Caco-2 (cell line): ENCODE measurements at places on chromosomes 7 and 10. TPM values are rescaled to one million over a fixed set of nuclear protein-coding genes. Genes with fewer than 3 reads are reported as not detected.

Gene APBB1IP
- total RNA-seq: 0.14 and 0.16 TPM in 2 replicates

GRCh38 chr10:62108759-62109586 is 159.7 kb downstream of the RTKN2 start:
- no peak for DNase-seq

Gene ADAP1
- 65.6 and 77.6 TPM in 2 replicates for total RNA-seq

- no peak for DNase-seq
Observed at GRCh38 chr10:8404721-8405120, 350.2 kb downstream of the GATA3 start.

DNA sequence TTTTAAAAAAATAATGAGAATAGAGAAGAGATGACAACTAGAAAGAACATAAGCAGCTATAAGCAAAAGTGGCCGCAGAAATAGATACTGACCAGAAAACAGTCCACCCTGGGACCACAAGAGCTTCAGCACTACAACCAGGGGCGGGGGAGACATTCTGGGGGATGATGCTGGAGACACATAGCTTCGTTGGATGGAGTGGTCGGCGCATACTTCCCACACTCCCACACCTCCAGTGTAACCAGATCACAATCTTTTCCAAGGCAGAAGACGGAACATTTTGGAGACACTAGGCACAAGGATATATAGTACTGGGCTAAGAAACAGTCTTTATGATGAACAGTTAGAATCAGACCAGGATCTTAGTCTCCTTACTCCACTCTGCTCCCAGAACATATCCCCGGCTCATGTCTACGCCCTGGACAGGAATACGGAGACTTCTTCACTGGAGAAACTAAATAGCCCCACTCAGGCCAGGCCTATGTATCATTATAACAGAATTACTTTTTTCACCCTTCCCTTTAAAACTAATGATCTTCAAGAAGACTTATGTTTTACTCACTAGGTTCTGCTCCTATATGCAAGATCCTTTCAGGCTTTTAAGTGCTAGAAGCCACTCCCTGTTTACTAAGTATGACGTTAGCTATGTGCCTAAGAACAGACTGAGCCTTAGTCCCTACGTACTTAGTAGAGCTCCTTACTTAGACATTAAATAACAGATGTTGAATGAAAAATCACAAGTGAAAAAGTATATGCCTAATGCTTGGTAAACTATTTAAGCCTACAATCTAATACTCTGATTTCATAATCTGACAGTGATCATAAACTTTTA is 169.6 kb downstream of the SRPK2 start:
- DNase-seq: no peak

DNA sequence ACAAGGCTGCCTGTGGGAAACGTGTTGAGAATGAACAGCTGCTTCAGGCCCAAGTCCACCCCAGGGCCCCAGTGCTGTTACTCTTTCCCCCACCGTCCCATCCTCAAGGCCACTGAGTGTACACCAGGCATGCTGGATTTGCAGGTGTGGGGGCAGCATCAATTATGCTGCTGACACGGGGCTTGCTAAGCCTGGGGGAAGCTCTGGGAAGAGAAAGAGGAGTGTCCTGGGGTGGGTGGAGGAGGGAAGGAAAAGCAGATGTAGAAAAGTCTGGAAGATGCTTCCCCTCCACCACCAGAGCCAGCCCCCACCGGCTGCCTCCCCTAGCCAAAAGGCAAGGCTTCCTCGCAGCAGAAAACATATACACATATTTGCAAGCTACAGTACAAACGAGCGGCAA is 153.9 kb downstream of the CDH23 start:
- no peak for DNase-seq

DNA sequence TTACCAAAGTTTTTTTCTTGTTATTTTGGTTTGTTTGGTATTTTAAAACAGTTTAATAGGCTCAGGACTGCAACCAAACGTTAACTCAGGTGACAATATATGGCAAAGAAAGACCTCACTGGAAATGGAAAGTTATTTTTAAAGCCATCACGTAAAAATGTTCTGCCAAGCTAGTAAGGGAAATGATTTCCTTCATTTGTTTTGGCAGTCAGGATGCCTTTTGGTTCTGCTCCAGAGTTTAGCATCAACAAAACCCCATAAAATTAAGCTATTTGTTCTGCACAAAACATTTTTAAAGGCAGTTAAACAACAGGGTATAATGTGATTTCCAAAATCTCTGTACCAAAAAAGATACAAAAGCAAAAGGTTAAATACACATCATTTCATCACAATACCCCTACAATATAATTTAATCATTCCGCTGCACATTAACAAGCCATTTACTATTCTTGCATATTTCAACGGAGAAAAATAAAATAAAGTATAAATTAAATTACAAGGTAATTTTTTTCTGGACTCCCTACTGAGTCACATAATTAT is 172.4 kb downstream of the SEMA3E start:
- DNase-seq: no peak

Gene NEURL1
- 0.84 and 0.91 TPM in 2 replicates for total RNA-seq

GRCh38 chr10:99276848-99277486 is 41.3 kb upstream of the HPSE2 start:
- DNase-seq: no peak

Gene HOGA1
- 0.50 and 0.67 TPM in 2 replicates for total RNA-seq

Gene LLCFC1
- total RNA-seq: not detected in 2 replicates

- DNase-seq: no peak
Observed at GRCh38 chr7:88628363-88629085, 131.0 kb upstream of the ZNF804B start.

DNA sequence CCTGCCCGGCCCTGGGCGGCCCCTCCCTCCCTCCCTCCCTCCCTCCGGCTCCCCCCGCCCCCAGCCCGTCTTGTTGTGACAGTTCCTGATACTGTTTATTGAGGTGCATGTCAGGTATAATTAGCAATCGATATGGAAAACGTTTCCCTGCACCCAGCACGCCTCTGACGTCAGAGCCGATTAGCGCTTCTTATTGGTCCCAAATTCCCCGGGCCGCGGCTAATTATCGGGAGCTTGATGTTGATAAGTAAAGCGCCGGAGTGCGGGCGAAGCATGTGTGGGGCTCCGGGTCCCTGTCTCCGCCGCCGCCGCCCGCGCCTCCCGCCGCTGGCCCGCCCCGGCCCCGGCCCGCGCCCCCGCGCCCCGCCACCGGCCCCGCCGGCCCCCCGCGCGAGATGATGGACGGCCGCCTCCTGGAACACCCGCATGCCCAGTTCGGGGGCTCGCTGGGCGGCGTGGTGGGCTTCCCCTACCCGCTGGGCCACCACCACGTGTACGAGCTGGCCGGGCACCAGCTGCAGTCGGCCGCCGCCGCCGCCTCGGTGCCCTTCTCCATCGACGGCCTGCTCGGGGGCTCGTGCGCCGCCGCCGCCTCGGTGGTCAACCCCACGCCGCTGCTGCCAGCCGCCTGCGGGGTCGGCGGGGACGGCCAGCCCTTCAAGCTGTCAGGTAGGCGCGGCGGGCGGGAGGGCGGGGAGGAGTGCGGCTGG is at the start of gene UNCX:
Gene UNCX (plus strand): TSS at position 250 of the 710 bp plus-strand sequence. CDS start 146 bp downstream, at position 396.
- no peak for DNase-seq

Gene ITIH5
- total RNA-seq: 0.18 and 0.51 TPM in 2 replicates

Gene OR6B1
- total RNA-seq: not detected in 2 replicates

Gene GHRHR
- total RNA-seq: not detected in 2 replicates

GRCh38 chr10:50415292-50415691 is 164.0 kb upstream of the ASAH2 start:
- DNase-seq: no peak

DNA sequence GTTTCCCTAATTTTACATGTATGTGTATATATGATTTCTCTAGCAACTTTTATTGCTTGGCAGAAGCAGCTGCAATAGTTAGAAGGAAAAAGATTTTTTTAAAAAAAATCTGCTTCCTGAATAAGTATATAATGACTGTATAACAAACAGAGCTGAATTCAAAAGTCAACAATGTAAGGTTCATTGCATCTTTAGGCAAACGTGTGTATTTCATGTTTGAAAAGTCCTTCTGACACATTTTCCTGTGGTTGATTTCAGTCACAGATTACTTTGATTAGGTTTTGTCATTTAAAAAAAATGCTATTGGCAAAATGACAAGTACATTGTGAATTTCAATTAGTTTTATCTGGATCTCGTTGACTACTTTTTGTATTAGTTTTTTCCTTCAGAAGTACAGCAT is 231.0 kb downstream of the CSTF2T start:
- no peak for DNase-seq

DNA sequence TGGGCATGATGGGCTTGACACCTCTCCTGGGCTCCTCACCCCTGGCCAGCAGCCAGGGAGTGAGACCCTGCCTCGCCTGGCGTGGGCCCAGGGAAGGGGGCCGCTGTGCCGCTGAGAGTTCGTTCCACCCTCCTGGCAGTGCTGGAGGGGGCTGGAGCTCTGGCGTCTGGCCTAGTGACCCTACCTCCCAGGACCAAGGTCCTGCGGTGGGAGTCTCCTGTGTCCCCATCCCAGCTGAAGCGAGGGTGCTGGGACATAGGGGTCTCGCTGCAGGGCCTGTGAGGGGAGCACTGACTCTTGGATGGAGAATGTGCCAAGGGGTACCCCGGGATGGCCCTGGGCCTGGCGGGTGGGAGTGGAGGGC is 1.2 kb downstream of the GTF2IRD1 start:
- DNase-seq: no peak

DNA sequence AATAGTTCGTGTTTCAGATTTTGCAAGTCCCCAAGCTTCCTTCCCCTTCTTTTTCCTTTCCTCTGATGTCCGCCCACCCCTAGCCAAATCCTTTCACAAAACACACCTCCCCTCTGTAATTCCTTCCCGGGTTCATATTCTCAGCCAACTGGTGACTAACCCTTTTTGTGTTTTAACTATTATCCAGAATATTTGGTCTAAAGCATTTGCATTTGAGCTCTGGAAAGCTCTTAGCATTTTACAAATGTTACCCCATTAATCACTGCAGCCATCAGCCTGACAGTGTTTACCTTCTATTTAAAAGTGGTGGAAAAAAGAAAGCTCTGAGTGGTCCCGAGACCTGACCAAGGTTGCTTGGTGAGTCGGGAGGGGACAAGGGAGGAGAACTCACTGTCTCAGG is 139.0 kb downstream of the CREB5 start:
- DNase-seq: no peak

- no peak for DNase-seq
Observed at GRCh38 chr7:139597028-139597427, 73.5 kb downstream of the CLEC2L start.

DNA sequence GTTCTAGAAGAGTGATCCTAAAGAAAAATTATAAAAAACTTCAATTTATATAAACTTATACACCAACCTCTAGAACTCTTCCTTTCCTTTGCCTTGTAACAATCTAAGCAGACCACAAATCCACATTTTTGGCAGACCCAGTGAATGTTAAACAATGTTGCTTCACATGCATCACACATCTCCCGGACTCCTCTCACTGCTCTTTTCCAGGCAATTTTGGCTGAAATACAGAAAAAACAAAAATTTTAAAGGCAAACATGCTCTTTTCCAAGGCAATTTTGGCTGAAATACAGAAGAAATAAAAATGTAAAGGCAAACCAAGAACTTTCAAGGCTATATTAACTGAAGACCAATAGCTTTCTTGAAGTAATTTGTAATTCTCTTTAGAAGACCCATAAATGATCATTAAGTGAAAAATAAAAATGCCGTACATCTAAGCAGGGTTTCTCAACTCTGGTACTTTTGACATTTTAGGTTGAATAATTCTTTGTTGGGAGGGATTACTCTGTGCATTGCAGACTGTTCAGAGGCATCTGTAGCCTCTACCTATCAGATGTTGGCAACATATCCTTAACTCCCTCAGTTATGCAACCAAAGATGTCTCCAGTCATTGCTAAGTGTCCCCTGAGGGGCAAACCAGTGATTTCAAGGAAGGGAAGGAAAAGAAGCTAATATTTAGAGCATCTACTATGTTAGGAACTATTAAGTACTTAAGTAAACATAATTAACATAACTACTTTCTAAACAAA is 64.4 kb downstream of the NRBF2 start:
- DNase-seq: no peak

GRCh38 chr10:121325490-121326231 is 272.6 kb downstream of the FGFR2 start:
- DNase-seq: no peak

DNA sequence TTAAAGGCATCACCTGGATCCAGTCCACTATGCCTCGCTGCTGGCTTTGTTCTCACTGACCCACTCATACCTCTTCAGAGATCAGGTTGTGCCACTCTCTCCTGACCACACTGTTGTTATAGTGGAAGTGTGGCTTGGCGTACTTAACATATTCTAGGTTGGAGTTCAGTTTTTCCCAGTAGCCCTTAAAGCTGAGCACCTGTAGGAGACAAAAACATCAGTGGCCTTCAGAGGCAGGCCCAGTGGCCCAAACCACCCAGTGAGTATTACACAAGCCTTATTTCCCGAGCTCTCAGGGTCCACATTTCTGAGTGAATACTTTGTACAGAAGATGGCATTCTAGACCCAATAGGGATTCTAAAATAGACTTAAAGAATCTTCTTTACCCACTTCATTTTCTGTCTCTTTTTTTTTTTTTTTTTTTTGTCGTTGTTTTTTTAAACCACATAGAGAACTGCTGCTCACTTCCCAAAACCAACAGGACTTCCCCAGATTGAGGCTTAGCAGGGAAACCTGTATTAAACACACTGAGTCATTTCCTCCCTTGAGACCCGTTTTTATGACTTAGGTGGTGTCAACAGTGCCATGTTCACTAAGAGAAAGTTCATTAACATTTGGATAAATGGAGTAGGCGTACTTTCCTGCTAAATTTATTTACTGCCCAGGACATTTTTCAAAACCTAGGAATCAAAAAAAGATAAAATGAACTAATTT is 85.8 kb downstream of the GSAP start:
- no peak for DNase-seq

- no peak for DNase-seq
Observed at GRCh38 chr10:110724116-110724921, 80.2 kb downstream of the RBM20 start.

DNA sequence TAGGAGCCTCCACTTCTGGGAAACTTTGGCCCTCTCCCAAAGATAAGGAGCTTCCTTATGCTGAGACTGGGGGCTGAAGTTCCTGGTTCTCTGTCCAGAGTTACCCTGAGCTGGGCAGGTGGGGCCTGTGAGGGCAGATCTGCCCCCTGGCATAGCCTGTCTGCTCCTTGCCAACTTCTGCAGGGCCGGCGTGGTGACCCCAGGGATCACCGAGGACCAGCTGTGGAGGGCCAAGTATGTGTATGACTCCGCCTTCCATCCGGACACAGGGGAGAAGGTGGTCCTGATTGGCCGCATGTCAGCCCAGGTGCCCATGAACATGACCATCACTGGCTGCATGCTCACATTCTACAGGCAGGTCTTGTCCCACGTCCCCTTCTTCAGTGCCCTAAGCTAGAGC is 4.3 kb downstream of the SFXN3 start:
- no peak for DNase-seq

- DNase-seq: no peak
Observed at GRCh38 chr7:106071356-106071998, 40.6 kb downstream of the SYPL1 start.

Gene PMS2
- 22.6 TPM in 2 replicates for total RNA-seq
